ENCODE measurements at places on chromosomes 3 and 15. TPM values are rescaled to one million over a fixed set of nuclear protein-coding genes. Genes with fewer than 3 reads are reported as not detected.

- peak; percentile 26 for DNase-seq
Measured at GRCh38 chr15:93018574-93018973, 70.4 kb downstream of the RGMA start.

GRCh38 chr15:64344651-64345294 is 11.2 kb downstream of the CSNK1G1 start:
- DNase-seq = no peak

DNA sequence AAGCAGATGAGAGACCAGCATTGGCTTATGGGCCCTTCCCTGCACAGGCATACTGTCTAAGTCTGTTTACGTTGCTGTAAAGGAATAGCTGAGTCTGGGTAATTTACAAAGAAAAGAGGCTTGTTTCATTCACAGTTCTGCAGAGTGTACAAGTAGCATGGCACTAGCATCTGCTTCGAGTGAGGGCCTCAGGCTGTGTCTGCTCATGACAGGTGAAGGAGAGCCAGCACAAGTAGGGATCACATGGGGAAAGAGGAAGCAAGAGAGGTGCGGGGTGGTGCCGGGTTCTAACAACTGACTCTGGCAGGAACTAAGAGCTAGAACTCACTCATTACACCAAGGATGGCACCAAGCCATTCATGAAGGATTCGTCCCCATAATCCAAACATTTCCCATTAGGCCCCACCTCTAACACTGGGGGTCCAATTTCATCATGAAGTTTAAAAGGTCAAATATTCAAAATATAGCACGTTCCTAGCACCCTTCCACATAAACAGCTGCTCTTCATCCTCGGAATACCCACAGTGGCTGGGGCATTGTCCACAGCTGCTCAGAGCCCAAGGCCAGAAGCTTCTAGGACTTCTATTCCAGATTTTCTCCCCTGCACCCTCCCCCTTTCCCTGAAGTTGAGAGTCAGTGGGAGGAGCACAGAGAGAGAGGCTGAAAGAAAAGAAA is 5.6 kb downstream of the RTP3 start:
- no peak for DNase-seq

CCR8 gene
- total RNA-seq = not detected

CDV3 gene
- 224 TPM for total RNA-seq

DUOX1 gene
- total RNA-seq = not detected
